ENCODE measurements at places on chromosomes 1 and 21. TPM values are rescaled to one million over a fixed set of nuclear protein-coding genes. Genes with fewer than 3 reads are reported as not detected.

CRP gene
- total RNA-seq, result 1.9 TPM

- DNase-seq, result no peak
Observed at GRCh38 chr1:149963358-149963757, 26.7 kb upstream of the MTMR11 start.

DNA sequence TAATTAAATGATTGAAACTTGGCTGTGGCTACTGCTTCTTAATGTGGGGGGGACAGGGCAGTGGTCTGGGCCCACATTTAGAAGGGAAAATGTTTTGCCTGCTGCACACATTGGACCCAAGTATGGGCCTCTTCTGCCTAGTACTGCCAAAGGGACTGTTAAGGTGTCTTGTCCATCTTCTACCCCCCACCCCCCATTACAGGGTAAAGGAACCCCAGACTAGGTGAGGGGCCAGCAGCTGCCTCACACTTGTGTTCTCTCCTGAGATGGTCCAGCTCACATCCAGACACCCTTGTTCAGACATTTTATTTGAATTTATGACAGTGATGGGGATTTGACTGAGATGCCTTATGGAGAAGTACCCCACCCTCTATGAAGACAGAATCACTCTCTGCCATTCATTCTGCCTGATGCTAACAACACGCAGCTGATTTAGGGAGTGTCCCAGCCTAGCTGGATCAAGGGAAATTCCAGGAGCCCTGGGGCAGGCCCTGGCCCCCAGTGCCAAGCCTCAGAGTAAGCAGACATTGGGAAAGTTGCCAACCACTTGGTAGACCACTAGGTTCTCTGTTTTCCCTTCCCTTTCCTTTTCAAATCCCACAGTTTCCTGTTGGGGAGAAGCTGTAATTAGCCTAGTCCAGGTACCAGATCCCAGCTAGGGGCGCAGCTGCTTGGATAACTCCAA lies 42.1 kb downstream of the YARS1 start:
- DNase-seq, result no peak

- no peak for DNase-seq
Observed at GRCh38 chr1:247277191-247277590, 21.3 kb downstream of the VN1R5 start.

CA14 gene
- 0.29 TPM for total RNA-seq

DNA sequence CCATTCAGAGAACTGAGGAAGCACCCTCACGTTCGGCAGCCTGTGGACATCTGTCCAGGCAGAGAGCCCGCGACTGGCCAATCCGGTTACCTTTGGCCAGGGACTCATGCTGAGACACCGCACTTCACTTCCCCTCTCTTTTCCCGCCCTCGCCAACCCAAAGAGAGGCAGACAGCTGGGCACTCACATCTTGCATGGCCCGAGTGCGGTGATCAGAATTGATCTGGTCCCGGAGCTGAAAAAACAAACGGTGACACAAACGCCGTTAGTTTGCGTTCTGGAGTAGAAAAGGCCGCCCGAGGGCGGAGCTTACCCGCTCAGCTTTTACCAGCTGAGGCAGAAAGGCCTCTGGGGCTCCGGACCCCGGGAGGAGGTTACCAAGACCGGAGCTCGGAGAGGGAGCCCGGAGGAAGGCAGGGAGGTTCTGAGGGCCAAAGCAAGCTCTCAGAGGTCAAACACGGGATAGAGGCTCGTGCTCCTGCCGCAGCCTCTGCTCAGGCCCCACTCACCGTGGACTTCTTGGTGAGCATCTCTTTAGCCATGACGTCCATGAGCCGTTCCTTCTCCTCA lies 376 bp downstream of the SF3A3 start:
- peak; percentile 57 for DNase-seq

- no peak for DNase-seq
Observed at GRCh38 chr1:186875896-186876835, 47.4 kb downstream of the PLA2G4A start.

C1orf21 gene
- total RNA-seq, result 68.1 TPM

GRCh38 chr1:235939480-235939775 lies 72.7 kb upstream of the LYST start:
- DNase-seq, result no peak

GRCh38 chr21:25556091-25556490 lies 51.2 kb downstream of the MRPL39 start:
- DNase-seq, result no peak

DNA sequence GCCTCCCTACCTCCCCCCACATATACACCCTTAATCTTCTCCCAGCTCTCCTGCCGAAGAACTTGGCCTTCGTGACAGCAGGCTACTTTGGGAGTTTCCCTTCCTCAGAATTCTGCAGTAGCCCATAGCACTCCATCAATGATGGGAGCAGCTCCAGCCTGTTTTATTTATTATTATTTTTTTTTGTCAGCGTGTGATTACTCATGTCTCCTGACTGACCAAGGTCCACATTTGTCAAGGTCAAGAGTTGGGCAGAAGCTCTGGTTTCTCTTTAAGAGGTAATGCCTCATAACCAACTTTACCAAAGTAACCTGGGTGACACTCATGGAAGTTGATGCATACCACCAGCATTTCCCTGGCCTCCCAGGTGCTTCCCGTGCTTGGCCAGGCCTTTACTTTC lies 125.4 kb downstream of the ZZZ3 start:
- DNase-seq, result no peak

GRCh38 chr1:14282707-14283106 lies 315.8 kb upstream of the KAZN start:
- no peak for DNase-seq

DNA sequence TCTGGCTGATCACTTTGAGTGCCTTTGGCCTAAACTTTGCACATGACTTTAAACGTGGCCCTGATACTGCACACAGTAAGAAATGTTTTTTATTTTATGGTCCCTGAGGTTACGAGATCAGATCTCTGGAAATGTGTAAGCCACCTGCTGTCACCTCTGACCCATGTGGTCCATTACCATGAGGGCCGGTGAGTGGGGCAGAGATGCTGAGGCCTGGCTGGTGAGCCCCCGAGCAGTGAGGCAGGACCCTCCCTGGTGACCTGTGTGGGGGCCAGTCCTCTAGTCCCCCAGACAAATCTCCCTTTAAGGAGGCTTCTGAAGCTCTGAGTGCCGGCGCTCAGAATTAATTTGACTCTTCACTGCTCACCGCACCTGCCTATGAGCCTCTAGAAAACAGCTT lies 12.4 kb downstream of the TFF3 start:
- DNase-seq, result no peak

RAB7B gene
- total RNA-seq, result 0.57 TPM

SPRR2G gene
- total RNA-seq, result not detected

- DNase-seq, result no peak
Observed at GRCh38 chr1:37410105-37410504, 64.3 kb upstream of the ZC3H12A start.

DNA sequence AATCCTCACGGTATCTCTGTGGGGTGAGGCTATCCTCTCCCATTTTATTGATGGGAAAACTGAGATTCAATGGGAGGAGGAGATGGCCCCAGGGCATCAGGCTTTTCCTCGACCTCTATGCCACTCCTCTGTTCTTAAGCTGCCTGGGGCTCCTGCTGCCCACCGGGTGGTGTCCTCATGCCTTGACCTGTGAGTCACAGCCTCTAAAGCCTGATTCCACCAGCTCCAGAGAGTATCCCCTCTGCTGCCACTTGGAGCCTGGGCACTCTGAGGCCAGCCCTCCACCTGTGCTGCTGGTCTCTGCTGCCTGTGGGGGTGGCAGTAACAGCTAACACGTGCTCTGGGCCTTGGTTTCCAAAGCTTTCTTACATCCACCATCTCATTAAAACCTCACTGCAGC lies 241.2 kb downstream of the TRABD2B start:
- no peak for DNase-seq

DNA sequence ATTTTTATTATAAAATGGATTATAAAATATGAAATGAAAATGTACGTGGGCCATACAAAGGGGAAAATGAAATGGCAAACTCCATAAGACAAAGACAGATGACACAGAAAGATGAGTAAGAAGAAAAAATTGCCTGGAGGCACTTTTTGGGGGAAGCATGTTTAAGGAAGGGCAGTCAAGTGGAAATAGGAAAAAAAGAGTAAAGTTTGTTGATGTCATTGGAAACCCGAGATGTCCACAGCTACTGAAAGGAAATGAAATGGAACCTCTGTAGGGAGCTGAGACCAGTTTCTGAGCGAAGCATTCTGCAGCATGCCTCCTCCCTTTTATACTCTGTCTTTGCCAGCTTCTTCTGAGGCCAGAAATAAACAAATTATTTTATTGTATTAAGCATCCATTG lies 203.4 kb upstream of the UBE2U start:
- no peak for DNase-seq

- DNase-seq, result no peak
Observed at GRCh38 chr1:116329524-116330341, 43.3 kb upstream of the ATP1A1 start.

GRCh38 chr1:58765006-58765405 lies 18.8 kb downstream of the JUN start:
- DNase-seq, result no peak

GNAT2 gene
- not detected for total RNA-seq

GRCh38 chr1:98908980-98909379 lies 95.7 kb downstream of the PLPPR5 start:
- no peak for DNase-seq

DNA sequence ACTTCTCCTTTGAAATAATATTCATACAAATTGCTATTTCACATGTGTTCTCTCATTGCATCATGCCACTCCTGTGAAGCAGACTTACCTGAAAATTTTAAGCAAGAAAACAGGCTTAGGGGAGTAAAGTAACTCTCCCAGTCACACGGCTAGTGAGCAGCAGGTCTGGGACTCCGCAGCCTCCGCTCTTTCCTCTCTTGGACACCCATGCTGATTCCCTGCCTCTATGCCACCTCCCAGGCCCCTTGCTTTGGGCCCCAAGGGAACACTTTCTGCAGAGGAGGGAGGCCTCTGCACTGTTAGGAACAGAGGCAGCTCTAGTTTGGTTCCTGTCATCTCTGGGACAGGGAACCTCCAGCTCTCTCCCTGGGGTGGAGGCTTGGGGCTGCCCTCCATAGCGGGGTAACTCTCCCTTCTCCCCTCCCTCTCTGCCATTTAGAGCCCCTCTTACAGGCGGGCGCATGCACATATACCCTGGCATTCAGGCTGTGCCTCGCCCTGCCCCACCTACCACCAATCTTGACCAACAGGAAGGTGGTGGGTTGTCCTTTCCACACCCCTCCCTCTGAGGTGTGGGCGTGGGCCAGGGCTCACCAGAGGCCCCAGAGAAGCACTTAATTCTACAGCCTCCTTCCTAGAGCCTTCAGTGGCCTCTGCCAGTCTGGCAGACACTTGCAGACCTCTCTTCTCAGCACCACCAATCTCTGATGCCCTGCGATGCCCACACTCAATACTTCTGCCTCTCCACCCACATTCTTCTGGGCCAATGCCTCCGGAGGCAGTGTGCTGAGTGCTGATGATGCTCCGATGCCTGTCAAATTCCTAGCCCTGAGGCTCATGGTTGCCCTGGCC lies at the start of gene RXFP4:
RXFP4 (plus strand) TSS at position 646 of the 852 bp plus-strand sequence; CDS start at position 718, 72 bp downstream.
- peak; percentile 90 for DNase-seq

DNA sequence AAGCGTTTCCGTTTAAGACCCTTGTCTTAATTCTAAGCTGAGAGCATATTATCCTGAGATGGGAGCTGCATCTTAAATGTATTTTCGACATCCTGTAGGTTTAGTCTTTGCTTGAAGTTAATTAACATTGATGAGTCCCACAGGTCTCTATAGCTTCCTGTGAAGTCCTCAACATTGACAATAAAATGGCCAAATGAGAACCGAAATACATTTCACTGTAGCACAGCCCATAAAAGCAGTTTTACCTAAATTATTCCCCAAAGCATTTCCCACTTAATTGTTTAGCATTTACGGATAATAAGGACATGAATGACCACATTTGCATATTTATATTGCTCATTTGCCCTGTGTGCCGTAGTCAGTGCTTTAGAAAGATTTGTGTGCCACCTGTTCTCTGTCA lies 116.4 kb downstream of the CRB1 start:
- no peak for DNase-seq

DNA sequence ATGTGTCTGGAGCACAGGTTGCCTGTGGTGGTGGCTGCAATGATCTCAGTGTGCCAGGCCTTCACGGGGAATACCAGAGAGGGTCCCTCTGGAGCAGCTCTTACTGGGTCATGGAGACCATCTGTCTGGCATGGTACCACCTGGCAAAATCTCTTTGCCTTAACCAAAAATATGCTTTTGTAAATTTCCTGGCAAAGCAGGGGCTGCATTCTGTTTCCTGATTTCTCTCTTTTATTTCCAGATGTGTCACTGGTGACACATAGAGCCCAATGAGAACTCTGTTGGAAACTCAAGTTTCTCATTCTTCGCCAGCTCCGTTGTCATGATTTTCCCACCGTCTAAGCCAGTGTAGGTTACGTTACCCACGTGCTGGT lies 136.5 kb downstream of the FGGY start:
- no peak for DNase-seq

DNA sequence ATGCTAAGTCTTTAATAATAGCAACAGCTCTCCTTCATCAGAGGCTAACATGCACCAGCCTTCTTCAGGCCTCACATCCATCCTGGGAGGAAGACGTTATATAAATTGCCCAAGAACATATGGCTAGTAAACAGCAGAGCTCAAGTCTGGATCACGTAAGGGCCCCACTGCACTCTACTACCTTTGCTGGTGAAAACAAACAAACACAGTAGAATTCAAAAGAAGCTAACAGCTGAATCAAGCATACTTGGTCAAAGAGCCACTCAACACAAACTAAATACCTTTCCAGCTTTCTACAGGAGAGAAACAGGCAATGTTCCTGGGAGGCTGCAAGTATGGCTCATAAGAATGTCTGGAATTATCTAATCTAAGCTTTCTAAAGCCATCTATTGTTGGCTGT lies 66.0 kb downstream of the WLS start:
- DNase-seq, result no peak

CD101 gene
- total RNA-seq, result 1.8 TPM

GRCh38 chr21:17925899-17926298 lies 106.7 kb upstream of the C21orf91 start:
- no peak for DNase-seq

- no peak for DNase-seq
Observed at GRCh38 chr1:42152119-42152518, 1.1 kb upstream of the GUCA2B start.

DNA sequence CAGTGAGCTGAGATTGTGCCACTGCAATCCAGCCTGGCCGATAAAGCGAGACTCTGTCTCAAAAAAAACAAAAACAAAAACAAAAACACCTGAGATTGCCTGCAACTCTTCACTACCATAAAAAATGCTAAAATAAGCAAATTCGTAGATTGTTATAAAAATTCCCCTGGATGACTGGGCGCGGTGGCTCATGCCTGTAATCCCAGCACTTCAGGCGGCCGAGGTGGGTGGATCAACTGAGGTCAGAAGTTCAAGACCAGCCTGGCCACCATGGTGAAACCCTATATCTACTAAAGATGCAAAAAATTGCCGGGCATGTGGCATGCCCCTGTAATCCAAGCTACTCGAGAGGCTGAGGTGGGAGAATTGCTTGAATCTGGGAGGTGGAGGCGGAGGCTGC lies 10.7 kb downstream of the MED18 start:
- no peak for DNase-seq

RNU1-2 gene
- total RNA-seq, result 1,159 TPM

CTXND2 gene
- not detected for total RNA-seq

GRCh38 chr1:4658643-4659628 lies 4.5 kb downstream of the AJAP1 start:
- DNase-seq, result no peak

GRCh38 chr1:97824624-97825023 lies 96.2 kb downstream of the DPYD start:
- no peak for DNase-seq

AADACL4 gene
- total RNA-seq, result not detected

CRNN gene
- not detected for total RNA-seq

- no peak for DNase-seq
Observed at GRCh38 chr1:61343734-61344420, 261.5 kb downstream of the NFIA start.

CYP4Z1 gene
- total RNA-seq, result not detected

GRCh38 chr21:26491663-26492062 lies 81.4 kb downstream of the CYYR1 start:
- no peak for DNase-seq

Measured in colonic mucosa (tissue), 4 donors.